ENCODE measurements at places on chromosomes 4 and X. TPM values are rescaled to one million over a fixed set of nuclear protein-coding genes. Genes with fewer than 3 reads are reported as not detected.

- no peak for ATAC-seq
Measured at GRCh38 chr4:87377816-87378215, 13.2 kb downstream of the HSD17B11 start.

DNA sequence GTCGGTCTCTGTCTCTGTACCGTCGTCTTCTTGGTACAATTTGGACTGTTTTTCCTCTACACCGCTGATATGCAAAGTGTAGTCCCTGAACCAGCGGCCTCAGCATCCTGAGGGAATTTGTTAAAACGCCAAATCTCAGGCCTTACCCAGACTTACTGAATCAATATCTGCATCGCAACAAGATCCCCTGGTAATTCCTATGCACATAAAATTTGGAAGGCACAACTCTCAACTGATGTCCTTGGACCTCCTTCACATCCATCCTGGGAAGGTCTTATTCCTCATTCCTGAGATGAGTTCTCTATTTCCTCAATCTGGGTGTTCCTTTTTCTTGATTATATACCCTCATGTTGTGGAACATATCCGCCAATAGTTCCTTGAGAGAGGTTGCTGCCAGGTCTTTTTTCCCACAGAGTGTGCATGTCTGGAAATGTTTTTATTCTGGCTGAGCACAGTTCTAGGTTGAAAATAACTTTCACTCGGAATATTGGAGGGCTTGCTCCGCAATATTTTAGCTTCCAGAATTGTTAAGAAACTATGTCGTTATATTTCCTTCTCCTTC, 738 bp upstream of the HPF1 start:
- ATAC-seq, result no peak

GRCh38 chr4:26406346-26406975, 83.8 kb downstream of the CCKAR start:
- no peak for ATAC-seq

GRCh38 chrX:1023676-1024075, 188.8 kb downstream of the CRLF2 start:
- ATAC-seq, result no peak

DNA sequence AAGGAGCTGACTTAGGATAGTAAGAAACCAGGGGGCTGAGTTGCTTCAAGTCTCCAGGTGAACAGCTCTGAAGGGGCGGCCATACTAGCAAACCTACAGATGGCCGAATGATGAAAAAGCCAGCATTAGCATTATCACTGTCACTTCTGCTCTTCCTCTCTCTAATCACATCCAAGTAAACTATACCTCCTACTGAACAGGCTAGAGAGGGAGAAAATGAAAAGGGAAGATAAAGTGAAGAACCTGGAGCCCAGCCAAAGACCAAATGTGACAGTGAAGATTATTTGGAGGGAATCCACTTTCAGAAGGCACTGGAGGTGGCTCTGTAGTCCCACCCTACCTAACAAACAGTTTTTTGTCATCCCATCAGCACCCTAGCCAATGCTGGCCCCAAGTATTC, 50.4 kb upstream of the PRPS1 start:
- no peak for ATAC-seq

GRCh38 chr4:2462218-2462991, 6.5 kb upstream of the RNF4 start:
- peak; percentile 96 for ATAC-seq

- ATAC-seq, result no peak
Measured at GRCh38 chr4:73396993-73397972, 6.8 kb upstream of the ALB start.

DNA sequence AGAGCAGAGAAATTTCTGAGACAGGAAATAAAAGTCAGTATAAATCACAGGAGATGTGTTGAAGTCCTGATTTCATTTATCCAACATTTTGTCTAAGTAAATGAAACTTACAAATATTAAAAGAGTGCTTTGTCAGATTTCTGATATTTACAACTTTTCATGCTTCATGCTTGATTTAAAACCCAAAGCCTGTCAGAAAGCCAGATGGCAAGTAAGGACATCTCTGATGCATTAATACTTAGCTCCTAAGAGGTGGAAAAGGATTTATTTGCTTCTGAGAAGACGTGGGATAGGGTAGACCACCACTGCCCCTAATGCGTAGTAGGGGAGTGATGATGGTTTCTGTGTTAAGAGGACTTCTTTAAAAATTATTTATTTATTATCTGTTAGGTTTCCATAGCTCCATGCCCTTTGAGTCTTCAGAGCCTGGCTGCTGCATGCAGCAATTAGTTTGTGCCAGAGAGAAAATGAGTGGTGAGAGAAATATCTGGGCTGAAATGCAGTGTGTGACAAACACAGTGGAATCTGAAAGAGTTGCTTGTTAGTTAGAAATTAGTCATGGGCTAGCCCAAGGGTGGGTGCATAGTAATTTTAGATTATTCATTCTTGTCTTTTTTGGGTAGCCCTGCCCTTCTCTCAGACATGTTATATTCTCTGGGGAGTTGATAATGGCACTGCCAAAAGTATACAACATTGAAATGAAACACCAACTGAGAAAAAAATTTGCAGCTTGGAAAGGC, 333.8 kb downstream of the C4orf33 start:
- ATAC-seq, result no peak

GRCh38 chr4:78299565-78299972, 242.4 kb downstream of the FRAS1 start:
- ATAC-seq, result no peak

DNA sequence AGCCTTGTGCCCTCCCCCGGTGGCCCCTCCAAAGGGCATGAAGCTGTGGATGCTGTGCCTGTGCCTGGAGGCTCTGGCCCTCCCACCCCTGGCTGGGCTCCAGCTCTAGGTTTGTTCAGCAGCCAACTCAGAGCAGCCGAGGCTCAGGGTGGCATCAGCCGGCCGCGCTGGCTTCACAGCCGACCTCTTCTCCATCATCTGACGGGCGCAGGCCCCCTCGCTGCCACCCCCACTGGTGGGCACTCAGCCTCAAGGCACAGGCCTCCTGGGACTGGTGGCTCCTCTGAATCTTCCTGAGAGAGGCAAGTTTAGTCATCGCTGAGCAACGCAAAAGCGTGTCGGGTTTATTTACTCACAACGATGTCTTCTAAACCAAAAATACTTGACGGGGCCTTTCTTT, 46.0 kb downstream of the PCGF3 start:
- no peak for ATAC-seq

- ATAC-seq, result no peak
Measured at GRCh38 chrX:29012867-29013266, 425.6 kb downstream of the IL1RAPL1 start.

- no peak for ATAC-seq
Measured at GRCh38 chrX:38699696-38700095, 101.6 kb upstream of the MID1IP1 start.

DNA sequence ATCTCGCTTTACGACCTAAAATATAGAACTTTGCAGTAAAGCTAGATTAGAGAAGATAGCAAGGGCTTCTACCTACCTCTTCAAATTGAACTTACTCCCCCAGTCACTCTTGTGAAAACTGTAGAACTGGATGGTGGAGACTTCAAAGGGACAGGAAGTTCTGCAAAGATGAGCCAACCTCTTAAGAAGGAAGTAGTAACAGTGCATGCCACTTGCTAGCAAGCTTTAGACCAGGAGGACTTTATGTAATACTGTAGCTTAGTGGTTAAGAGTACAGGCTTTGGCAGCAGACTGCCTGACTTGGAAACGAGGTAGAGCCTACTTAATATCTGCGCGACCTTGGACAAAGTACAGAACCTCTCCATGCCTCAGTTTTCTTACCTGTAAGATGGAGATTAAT, 27.5 kb upstream of the VBP1 start:
- ATAC-seq, result peak; percentile 67

DNA sequence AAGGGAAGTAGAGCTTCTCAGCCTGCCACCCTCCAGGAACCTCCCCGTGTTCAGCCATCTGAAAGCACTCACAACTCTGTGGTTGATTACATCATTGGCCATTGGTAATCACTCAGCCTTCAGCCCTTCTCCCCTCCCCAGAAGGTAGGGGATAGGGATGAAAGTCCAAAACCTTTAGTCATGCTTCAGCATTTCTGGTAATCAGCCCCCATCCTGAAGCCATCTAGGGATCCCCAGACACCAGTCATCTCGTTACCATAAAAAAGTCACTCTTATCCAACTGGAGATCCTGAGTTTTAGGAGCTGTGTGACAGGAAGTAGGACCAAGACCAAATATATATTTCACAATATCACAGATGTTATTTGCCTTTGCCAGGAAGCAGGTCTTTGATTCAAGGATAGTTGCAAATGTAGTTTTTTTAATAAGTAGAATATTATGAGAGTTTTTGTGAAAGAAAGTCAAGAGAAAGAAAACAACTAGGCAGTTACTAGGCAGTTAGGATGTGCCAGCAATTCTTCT, 364.6 kb upstream of the NOCT start:
- no peak for ATAC-seq

DNA sequence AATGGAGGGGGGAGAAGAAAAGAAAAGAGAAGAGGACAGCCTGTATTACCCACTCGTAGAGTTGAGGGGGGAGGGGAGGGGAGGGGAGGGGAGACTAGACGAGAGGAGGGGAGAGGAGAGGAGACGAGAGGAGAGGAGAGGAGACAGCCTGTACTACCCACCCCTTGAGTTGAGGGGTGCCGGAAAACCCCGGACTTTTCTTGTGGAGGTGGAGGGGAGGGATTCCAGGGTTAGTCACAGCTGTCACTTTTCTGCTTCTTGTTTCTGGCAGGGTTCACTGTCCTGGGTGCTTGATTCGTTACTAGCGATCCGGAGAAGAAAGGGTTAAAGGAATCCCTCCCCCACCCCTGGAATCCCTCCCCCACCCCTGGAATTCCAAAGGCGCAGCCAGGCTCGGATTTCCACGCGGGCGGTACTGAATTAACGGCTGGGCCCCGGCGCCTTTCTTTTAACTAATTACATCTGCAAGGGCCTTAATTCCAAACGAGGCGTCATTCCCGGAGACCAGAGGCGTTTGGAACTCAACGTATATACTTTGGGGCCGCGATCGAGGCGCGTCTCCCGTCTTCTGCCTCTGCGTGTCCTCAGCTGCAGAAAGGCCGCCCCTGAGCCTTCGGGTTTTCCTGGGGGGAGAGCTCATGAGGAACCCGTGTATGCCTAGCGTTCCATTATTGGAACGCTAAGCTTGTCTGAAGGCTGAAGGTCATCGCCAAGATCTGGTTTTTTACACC, 20.1 kb upstream of the CSF2RA start:
- peak; percentile 38 for ATAC-seq

DNA sequence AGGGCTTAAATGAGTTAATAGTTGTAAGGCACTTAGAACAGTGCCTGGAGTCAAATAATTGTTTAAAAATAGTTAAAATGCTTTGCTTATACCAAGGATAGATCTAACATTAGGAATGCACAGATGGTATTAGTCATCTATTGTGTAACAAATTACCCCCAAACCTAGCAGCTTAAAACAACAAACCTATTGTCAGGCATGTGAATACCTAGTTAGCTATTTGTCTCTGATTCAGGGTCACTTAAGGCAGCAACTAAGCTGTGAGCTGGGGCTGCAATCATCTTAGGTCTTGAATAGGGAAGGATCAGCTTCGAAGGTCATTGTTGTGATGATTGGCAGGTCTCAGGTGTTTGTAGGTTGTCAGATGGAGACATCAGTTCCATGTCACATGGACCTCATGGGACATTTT, 42.4 kb upstream of the AGA start:
- ATAC-seq, result no peak

GRCh38 chr4:113024388-113024787, 25.1 kb upstream of the ANK2 start:
- ATAC-seq, result no peak

- ATAC-seq, result peak; percentile 82
Measured at GRCh38 chr4:80005863-80006262, 67.2 kb downstream of the ANTXR2 start.

DNA sequence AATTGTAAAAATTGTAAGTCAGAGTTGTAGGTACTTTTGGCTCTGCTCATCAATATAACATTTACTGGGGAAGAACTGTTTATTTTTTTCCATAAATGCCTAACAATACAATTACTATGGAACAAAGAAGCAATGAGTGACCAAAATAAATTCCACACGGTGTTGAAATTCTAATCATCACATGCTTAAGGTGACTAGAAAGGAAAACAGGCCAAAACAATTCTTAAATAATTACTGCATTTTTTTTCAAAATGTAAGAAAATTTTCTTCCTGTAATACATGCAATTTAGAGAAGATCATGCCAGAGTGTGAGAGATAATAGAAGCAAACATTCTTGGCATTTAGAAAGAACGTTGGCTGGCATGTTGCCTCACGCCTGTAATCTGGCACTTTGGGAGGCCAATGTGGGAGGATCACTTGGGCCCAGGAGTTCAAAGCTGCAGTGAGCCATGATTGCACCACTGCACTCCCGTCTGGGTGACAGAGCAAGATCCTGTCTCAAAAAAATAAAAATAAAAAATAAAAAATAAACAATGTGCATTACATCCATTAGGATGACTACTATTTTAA, 22.5 kb downstream of the C4orf46 start:
- no peak for ATAC-seq

GRCh38 chr4:154073107-154073822, 284.4 kb upstream of the SFRP2 start:
- ATAC-seq, result peak; percentile 93

GRCh38 chr4:20506827-20507226, 193.4 kb upstream of the PACRGL start:
- ATAC-seq, result no peak

The CTAG1B gene
- total RNA-seq, result not detected

The TMEM47 gene
- not detected for total RNA-seq

The GLOD5 gene
- not detected for total RNA-seq

The ZMYM3 gene
- total RNA-seq, result 18.3 TPM

The ADH7 gene
- not detected for total RNA-seq

The GATA1 gene
- total RNA-seq, result not detected

The WWC2 gene
- total RNA-seq, result 11.9 TPM

The FAAH2 gene
- total RNA-seq, result 3.9 TPM

The CXCL13 gene
- total RNA-seq, result 0.19 TPM

The CT47B1 gene
- not detected for total RNA-seq

The RP2 gene
- 6.6 TPM for total RNA-seq

The PNPLA4 gene
- 7.8 TPM for total RNA-seq

The SPOCK3 gene
- not detected for total RNA-seq

The PCDH18 gene
- total RNA-seq, result not detected

The NKAP gene
- total RNA-seq, result 10.8 TPM

The SPANXN4 gene
- total RNA-seq, result not detected

The ADGRG2 gene
- not detected for total RNA-seq

The HGFAC gene
- total RNA-seq, result not detected

Measured in activated T-helper 17 cell treated with anti-CD3 and anti-CD28 coated beads, Interleukin-2, amount 50 U/mL, for 72 hours (primary cell).